T-cell (primary cell): ENCODE measurements at places on chromosomes 5 and 9. TPM values are rescaled to one million over a fixed set of nuclear protein-coding genes. Genes with fewer than 3 reads are reported as not detected.

CCL28 gene
- total RNA-seq = 13.3 TPM

CCL27 gene
- total RNA-seq = not detected

SSBP2 gene
- 41.4 TPM for total RNA-seq

PWWP2A gene
- total RNA-seq = 36.0 TPM

CCDC192 gene
- not detected for total RNA-seq

TMEFF1 gene
- total RNA-seq = 0.22 TPM

CCNO gene
- not detected for total RNA-seq

PPIC gene
- total RNA-seq = not detected

WDR36 gene
- total RNA-seq = 28.0 TPM

PPP1R2B gene
- total RNA-seq = 0.53 TPM

ACTBL2 gene
- total RNA-seq = not detected

ARID3C gene
- not detected for total RNA-seq

PHYHD1 gene
- 0.53 TPM for total RNA-seq

LCN15 gene
- total RNA-seq = not detected

C5orf52 gene
- total RNA-seq = not detected

PKD2L2 gene
- total RNA-seq = not detected

GHR gene
- not detected for total RNA-seq
